Right hindlimb (tissue), 1 donor: ENCODE measurements at places on chromosomes 1 and 21.
A peak's percentile ranks its signal among the peaks of the same experiment; 100 is the strongest.

DNA sequence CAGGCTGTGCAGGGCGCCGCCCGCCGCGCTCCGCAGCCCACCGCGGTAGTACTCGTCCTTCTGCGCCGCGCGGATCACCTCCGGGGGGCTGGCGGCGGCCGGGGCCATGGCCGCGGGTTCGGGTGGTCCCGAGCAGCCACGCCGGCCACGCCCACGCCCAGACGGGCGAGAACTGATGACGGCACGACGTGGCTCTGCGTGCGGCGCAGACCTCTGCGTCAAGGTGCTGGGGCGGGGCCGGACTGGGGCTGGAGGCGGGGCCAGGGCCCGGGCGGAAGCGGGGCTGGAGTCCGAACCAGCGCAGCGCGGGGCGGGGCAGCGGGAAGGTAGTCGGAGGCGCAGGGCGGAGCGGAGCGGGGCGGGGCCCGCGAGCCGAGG, at the start of gene PEX10:
PEX10 (minus strand) TSS at position 170 of the 378 bp plus-strand sequence; CDS start at position 108, 62 bp downstream.
- DNase-seq, result peak; percentile 97

DNA sequence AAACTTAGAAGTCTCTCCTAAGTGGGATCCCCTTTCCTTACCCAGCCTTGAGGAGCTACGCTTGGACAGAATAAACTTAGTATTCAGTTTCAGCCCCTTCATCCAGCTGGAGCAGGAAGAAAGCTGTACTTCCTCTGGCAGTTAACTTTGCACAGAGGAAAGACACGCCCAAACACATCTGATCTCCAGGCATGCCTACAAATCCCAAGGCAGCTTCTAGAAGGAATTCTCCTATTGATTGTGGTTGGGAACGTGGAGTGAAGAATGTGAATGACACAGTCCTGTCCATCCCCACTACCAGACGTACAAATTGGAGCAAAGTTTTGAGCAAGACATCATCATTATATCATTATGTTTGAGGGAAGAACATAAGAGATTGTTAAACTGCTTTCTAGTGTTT, 6.6 kb upstream of the AK4 start:
- peak; percentile 35 for DNase-seq

- peak; percentile 91 for DNase-seq
Observed at GRCh38 chr1:21909787-21910503, 27.2 kb downstream of the HSPG2 start.

DNA sequence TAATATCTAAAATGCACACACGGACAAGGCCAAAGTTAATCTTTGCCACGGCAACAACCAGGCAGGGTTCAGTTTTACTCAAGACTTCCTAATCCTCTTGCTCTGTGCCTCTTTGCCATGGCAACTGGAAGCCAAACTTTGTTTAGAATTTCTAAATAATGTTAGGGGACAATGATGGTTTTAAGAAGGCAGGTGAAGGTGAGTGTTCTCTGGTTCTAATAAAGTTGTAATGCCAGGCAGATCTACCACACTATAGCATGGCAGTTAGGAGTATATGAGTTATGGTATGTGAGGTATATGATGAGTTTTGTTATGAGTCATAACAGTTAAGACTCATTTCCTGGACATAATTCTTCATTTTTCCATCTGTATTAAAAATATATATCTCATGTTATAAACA, 2.7 kb downstream of the PTPRC start:
- DNase-seq, result no peak

- no peak for DNase-seq
Observed at GRCh38 chr1:229757226-229757625, 131.2 kb downstream of the URB2 start.

DNA sequence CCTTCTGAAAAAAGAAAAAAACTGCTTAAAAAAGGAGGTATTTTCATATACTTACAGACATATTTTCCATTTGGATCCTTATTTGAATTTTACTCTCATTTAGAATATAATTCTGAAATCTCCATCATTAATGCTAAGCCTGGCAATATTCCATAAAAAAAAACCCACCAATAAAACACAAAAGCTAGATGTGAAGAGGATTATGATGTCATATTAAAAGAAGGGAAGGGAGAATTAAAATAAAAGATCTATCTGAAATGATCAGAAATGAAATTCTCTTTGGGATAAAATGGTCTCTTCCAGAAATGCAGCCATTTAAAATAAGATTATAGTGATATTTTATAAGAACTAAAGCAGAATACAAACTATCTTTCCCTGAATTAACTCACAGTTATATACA, 206.7 kb upstream of the CAMK1G start:
- DNase-seq, result no peak

- no peak for DNase-seq
Observed at GRCh38 chr1:155009221-155009711, 6.7 kb downstream of the ZBTB7B start.

GRCh38 chr1:3390291-3390690, 64.2 kb upstream of the ARHGEF16 start:
- DNase-seq, result no peak

- DNase-seq, result peak; percentile 68
Observed at GRCh38 chr1:12518931-12519692, 98.9 kb downstream of the DHRS3 start.

GRCh38 chr1:150561254-150561973, 12.2 kb downstream of the ADAMTSL4 start:
- peak; percentile 98 for DNase-seq

DNA sequence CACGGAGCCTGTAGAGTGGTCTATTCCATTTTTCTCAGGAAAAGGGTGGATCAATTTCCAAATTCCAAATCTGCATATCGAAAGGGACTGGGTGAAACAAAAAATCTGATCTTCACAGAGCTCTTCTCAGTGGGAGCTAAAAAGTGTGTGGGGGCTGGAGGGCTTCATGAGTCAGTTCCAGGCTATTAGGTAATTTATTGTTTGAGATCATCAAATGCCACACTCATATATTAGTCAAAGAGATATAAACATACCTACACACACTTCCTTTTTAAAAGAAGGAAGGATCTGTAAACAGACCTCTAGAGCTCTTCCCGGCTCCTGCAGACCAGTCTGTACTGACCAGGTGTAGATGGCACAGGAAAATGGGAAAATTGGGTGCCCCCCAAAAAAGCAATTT, 175.4 kb downstream of the ZBTB18 start:
- DNase-seq, result no peak

GRCh38 chr1:109113590-109114341, at the start of gene ELAPOR1:
ELAPOR1 (plus strand) TSS chr1:109114115; CDS start chr1:109114184, 69 bp downstream.
- peak; percentile 53 for DNase-seq

GRCh38 chr21:20538039-20538658, 460.1 kb upstream of the NCAM2 start:
- no peak for DNase-seq

- peak; percentile 24 for DNase-seq
Observed at GRCh38 chr1:150186789-150187559, 37.3 kb downstream of the PLEKHO1 start.

DNA sequence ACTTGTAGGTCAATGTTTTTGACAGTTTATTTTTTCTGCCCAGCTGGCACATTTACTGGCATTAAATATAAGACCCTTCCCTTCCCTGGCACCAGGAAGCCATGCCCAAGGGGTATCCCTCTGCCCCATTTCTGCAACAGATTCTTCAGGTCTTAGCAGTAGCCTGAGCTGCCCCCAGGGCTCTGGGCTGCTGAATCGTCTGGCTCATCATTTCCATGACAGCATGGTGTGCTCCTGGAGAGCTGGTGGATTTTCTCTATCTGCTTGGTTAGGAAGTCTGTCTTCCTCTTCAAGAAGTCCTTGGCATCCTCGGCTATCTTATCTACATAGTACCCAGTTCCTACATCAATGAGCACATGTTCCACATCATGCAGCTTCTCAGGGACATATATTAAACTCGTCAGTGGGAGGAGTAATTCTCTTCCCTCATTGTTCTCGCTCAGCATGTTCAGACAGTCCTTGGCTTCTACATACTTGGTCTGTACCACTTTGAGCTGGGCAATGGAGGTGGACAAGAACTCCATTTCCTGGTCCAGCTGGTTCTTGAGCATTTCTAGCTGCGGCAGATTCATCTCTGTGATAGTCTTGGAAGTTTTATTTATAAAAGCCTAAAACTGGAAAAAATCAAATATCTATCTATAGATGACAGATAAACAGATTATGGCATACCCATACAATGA, 23.5 kb downstream of the MIA3 start:
- no peak for DNase-seq

GRCh38 chr21:34812504-34813265, 143.9 kb downstream of the CLIC6 start:
- no peak for DNase-seq

DNA sequence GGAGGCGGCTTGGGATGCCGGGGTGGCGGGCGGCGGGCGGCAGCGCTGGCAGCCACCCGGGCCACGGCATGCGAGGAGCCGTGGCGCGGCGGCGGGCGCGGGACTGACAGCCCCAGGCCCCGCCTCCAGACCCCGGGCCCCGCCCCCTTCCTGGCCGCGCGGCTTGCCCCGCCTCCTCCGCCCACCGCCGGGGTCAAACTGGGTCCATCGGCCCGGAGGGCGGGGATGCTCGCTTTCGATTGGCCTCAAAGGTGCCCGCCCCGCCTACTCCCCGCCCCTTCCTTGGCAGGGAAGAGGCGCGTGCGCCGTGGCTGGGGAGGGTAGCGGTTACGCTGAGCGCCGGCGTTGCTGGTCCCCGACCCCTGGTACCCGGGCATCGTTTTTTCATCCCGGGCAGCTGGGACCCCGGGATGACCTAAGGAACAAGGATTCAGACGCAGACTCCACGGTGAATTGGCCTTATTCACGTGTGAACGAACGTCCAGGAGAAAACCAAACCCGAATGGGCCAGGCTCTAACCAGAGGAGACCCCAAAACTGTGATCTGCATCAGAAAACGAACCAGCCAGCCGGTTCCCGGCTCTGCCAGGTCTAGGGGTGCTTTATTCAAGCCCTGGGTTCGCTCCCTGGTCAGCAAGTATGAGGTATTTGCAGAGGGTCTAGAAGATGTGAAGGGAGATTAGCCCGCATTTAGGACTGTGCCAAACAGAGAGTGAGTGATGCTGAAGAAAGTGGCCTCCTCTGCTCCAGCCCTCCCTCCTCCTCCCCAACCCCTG, 117.2 kb upstream of the GUCA2B start:
- peak; percentile 96 for DNase-seq
